Stimulated activated CD4-positive, alpha-beta T cell treated with anti-CD3 and anti-CD28 coated beads, TNF-alpha, amount 100 ng/mL, for 4 hours (primary cell): ENCODE measurements at places on chromosomes 5 and 9.

GRCh38 chr9:105066275-105066865 is 138.4 kb upstream of the ABCA1 start:
- no peak for DNase-seq

DNA sequence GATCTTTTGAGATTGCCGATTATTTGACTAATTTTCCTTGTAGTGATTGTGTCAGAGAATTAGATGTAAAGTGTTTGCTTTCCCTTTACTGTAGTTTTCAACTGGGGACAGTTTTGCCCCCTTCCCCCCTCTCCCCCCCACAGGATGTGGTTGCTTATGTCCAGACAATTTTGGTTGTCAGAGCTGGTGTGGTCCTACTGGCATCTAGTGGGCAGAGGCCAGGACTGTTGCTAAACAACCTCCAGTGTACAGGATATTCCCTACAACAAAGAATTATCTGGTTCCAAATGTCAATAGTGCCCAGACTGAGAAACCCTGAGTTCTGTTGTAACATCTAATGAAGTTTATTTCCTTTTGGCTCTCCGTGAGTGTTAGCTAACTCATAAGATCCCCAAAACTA is 20.0 kb downstream of the TMEFF1 start:
- no peak for DNase-seq

DNA sequence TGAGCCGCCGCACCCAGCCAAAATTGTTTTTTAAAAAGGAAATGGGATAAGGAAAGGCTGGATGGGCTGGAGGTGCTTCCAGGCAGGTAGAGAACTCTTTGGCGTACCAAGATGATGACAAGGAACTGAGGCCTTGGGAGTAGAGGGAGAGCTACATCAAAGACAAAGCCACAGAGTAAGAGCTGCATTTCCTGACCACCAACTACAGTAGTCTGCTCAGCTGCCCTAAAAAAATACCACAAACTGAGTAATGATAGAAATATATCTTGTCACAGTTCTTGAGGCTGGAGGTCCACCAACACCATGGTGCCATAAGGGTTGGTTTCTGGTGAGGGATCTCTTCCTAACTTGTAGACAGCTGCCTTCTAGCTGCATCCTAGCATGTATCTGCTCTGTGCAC is 8.2 kb downstream of the OR1K1 start:
- DNase-seq, result no peak

GRCh38 chr5:169904059-169904458 is 76.2 kb downstream of the INSYN2B start:
- no peak for DNase-seq

- DNase-seq, result no peak
Measured at GRCh38 chr9:107949061-107949460, 459.5 kb upstream of the KLF4 start.

GRCh38 chr9:99867968-99868367 is 38.5 kb upstream of the STX17 start:
- no peak for DNase-seq

GRCh38 chr5:122908108-122908507 is 62.7 kb downstream of the SNX24 start:
- DNase-seq, result no peak

- DNase-seq, result no peak
Measured at GRCh38 chr9:130927995-130928900, 10.8 kb downstream of the FIBCD1 start.

- no peak for DNase-seq
Measured at GRCh38 chr5:12669326-12669725, 765.1 kb upstream of the CTNND2 start.

DNA sequence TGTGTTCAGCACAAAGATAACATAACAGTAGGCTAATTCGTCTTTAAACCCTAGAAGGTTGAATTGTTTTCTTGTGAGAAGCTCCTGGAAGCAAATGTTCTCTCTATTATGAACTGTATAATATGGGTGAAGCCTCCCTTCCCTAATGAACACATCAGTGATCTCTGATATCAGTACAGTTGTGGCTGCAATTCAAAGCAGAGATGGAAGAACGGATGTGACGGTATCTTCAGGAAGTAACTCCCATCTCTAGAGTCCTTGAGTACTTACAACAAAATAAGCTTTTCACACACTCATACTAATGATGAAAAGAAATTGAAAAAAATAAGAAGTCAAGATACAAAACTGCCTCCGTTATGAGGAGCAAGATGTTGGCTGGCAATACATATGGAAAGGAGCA is 4.5 kb downstream of the HCN1 start:
- DNase-seq, result no peak

DNA sequence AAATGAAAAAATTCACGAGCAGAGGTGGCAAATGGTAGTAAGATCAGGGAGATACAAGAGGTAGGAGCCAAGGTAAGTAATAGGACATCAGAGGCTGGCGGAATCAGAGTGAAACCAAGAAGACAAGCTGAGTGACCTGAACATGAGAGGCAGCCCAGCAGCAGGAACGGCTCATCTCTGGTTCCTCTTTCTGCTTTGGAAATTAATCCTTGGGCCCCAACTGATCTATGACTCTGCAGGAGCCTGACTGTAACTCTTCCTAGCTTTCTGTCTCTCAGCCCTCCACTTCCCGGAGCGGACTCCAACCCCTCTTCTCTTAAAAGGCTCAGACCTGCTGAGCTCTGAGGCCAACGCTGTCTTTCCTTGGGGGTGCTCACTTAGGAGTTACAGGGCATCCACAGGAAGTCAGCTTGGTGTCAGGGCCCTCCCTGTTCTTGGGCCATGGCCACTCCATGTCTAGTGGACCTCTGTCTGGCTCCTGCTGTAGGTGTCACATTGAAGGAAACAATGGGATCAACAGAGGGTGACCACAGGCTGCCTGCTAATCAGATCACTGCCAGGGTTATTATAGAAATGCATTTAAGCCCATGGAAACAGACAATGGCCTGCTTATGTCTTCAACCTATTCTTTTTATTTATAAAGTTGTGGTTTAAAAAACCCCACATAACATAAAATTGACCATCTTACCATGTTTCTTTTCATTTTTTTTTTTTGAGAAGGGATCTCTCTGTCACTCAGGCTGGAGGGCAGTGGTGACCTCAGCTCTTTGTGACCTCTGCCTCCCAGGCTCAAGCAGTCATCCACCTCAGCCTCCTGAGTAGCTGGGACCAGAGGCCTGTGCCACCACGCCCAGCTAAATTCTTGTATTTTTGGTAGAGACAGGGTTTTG is 22.5 kb upstream of the SHB start:
- no peak for DNase-seq

DNA sequence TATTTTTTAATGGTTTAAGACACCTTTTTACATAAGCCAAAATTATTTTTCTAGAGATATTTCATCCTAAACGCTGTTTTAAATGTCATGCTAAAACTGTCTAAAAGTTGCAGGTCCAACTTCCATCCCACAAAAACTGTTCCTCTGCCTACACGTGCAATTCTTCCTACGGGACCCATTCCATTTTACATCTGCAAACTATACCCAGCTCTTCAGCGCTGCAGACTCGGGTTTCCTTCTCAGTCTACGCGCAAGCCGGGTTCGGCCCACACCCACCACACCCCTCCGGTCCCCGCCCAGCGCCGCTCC is 8.7 kb downstream of the RANBP6 start:
- DNase-seq, result no peak

DNA sequence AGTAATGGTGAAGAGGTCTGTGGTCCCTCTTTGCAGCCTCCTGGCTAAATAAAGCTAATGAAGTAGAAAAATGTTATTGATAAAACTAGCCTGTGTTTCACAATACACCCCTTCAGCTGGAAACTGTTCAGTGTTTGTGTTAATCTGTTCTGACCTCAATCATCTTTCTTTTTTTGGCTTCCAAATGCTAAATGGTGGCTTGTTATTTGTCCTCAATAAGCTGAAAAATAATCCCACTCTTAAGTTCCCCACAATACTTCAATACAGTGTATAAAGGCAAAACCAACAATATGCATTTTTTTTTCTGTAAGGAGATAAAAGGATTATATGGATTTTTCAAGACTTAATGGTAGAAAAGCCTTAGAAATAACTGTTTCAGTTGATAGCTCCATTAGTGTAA is 560.5 kb downstream of the TUSC1 start:
- no peak for DNase-seq
